ENCODE measurements at places on chromosomes 4 and X. TPM values are rescaled to one million over a fixed set of nuclear protein-coding genes. Genes with fewer than 3 reads are reported as not detected.

The USP17L24 gene
- not detected for total RNA-seq

The TLR6 gene
- 4.5 TPM for total RNA-seq

The S100P gene
- total RNA-seq = 4.5 TPM

The PIM2 gene
- total RNA-seq = 478 TPM

The FRMPD3 gene
- total RNA-seq = 0.05 TPM

The CT45A10 gene
- not detected for total RNA-seq

The PLK4 gene
- 66.8 TPM for total RNA-seq
